ENCODE measurements at places on chromosomes 2 and 18.

DNA sequence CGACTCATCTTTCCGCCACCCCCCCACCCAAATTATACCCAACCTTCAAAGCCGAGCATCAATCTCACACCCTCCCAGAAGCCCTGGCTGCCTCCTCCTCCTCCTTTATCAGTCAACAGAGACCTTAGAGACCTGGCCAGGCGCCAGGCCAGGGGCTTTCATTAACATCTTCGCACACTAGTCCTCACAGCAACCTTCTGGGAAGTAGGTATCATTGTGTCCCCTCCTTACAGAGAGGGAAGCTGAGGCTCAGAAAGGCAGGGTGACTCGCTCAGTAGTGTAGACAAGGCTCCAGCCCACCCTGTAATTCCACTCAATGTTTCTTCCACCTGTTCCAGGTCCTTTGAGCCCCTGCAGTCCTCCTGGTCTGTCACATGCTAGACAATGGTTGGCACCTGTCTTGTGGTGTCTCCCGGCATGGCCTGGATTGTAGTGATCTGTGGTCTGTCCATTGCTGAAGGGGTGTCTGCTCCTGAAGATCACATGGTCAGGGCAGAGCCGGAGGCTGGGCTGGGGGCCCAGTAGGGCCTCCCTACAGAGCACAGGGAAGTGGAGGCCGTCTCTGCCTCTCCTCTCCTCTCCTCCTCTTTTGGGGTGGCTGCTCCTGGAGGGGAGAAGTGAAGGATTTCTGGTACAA is 36.0 kb downstream of the KLHL29 start:
- DNase-seq: peak; percentile 29
- peaks cover 15% of the 10 kb centered on the region for H3K4me1 ChIP-seq
- H3K27me3 ChIP-seq: no peaks in the 10 kb centered on the region
- H3K27ac ChIP-seq: no peak overlapping the region
- H3K36me3 ChIP-seq: no peaks in the 10 kb centered on the region

GRCh38 chr2:219087361-219087760 is 26.6 kb upstream of the IHH start:
- H3K27me3 ChIP-seq: peaks cover 13% of the 10 kb centered on the region
- H3K27ac ChIP-seq: no peak overlapping the region
- no peaks in the 10 kb centered on the region for H3K4me1 ChIP-seq
- no peak for DNase-seq
- H3K4me3 ChIP-seq: no peak overlapping the region

DNA sequence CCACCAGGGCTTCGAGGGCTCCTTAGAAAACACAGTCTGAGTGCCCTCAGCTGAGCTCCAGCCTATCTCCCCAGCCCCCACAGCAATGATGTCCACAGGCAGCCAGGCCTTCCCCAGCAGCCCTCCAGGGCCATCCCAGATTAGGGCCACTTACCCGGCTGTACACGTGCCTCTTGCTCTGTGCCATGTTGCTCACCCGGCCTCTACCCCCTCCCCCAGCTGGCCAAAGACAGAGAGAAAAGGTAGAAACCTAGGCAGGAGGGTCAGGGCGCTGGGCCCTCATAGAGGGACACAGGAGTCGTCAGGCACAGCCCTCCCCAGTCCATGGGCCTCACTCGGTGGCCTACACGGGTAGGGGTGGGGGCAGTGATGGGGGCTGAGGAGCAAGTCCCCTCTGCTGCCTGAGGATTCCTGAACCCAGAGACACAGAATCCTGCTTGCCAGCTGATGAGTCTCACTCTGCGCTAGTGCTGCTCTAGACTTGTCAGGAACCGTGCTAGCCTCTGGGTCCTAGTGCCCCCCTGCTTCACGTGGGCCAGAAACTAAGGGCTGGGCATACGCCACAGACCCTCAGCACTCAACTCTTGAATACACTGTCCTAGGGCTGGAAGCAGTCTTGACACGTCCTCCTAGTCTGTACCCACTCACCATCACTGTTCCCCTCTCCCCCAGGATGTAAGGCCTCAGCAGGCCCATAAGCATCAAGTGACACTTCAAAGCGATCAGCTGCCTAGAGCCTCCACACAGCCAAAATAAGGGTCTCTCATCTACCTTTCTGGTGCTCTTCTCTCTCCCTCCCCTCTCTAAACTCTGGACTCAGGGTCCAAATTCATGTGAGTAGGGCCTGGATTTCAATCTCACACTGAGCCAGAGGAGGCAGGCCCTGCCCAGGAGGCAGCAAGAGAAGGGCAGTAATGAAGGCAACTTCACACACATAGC is at the start of gene DCTN1:
TSS of gene DCTN1 (minus strand) at position 461 of the 939 bp plus-strand sequence. CDS start at position 187, 274 bp downstream.
- peaks cover 12% of the 10 kb centered on the region for H3K4me1 ChIP-seq
- peak within 1 kb of the TSS; percentile 49 for H3K4me3 ChIP-seq
- no peaks in the 10 kb centered on the region for H3K36me3 ChIP-seq
- DNase-seq: no peak
- no peaks in the 10 kb centered on the region for H3K27me3 ChIP-seq

DNA sequence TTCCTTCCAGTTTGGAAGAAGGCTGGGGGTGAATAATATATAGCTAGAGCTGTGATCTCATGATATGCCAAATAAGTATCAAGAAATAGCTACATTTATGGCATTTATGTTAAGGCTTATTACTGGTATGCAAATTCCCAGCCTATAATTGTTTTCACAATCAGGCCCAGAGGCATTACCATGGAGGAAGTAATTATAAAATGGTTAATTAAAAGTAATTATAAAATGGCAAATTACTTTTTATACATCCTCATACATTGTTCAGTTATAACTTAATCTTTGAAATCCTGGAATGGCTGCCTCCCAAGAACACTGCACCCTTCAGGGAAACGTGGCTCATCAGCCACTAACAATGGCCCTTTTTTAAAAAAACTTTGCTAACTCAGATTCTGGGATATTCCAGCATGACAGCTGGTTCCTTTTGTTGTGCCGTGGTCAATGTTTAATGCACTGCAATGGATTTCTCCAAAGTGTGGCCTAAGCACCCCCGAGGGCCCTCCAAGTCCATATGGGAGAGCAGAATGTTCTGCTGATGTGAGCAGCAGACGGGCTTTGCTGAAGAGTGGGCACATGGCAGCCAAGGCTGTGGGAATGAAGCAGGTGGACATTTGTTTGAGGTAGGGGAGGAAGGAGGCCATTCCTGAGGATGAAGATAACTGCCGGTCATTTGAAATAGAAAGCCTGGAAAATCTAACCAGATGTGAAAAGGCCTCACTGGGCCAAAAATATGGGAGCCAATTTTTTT is 483.5 kb upstream of the GCFC2 start:
- peaks cover 2% of the 10 kb centered on the region for H3K27me3 ChIP-seq
- no peak overlapping the region for H3K27ac ChIP-seq
- no peak overlapping the region for H3K4me3 ChIP-seq
- H3K36me3 ChIP-seq: no peaks in the 10 kb centered on the region

- H3K27ac ChIP-seq: no peak overlapping the region
- H3K36me3 ChIP-seq: peaks cover 14% of the 10 kb centered on the region
- H3K4me1 ChIP-seq: peaks cover 31% of the 10 kb centered on the region
- H3K27me3 ChIP-seq: no peaks in the 10 kb centered on the region
- peak; percentile 79 for DNase-seq
- no peak overlapping the region for H3K4me3 ChIP-seq
Measured at GRCh38 chr18:31722369-31722957, 38.1 kb upstream of the B4GALT6 start.

GRCh38 chr2:9971105-9971818 is 19.8 kb downstream of the GRHL1 start:
- H3K36me3 ChIP-seq: peaks cover 4% of the 10 kb centered on the region
- H3K27me3 ChIP-seq: no peaks in the 10 kb centered on the region
- DNase-seq: no peak

GRCh38 chr2:46387886-46388515 is 90.8 kb downstream of the EPAS1 start:
- no peaks in the 10 kb centered on the region for H3K4me1 ChIP-seq
- H3K36me3 ChIP-seq: no peaks in the 10 kb centered on the region
- H3K4me3 ChIP-seq: no peak overlapping the region
- peaks cover 20% of the 10 kb centered on the region for H3K27me3 ChIP-seq

DNA sequence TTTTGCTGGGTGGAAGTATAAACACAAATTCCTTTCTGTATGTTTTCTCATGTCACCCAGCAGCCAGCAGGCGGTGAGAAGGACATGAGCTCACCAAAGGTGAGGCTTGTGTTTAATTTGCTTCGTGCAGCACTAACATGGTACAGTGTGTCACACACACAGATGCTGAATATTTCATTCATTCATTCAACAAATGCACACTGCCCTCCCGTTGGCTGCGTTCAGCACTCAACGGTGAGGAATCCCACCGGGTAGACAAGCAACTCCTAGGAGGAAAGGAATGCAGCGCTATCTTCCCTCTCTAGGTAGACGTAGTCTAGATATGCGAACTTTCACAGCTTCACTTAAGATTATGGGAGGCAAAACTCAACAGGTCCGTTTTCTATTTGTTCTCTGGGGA is 85.1 kb downstream of the LONRF2 start:
- H3K27ac ChIP-seq: no peak overlapping the region
- H3K4me3 ChIP-seq: no peak overlapping the region
- peaks cover 9% of the 10 kb centered on the region for H3K27me3 ChIP-seq
- no peak for DNase-seq
- peaks cover 35% of the 10 kb centered on the region for H3K4me1 ChIP-seq

DNA sequence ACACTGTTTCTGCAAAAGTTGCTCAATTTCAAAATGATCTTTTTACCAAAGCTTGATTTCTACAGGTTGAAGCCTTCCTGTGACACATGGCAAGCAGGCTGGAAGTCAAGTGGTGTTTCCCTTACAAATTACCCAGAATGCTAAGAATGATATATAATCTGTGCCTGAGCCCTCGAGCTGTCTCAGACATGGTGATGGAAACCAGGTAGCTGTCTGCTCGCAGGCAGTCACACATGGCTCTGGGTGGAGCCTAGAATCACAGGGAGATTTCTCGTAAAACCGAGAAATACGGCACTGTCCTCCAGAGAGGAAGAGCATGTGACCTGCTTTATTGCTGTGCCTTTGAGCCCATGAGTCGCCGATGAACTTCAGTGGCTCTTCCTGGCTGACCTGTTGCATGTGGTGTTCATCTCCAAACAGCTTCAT is 392.9 kb downstream of the ZNF521 start:
- H3K4me3 ChIP-seq: no peak overlapping the region
- H3K27ac ChIP-seq: no peak overlapping the region
- peaks cover 13% of the 10 kb centered on the region for H3K4me1 ChIP-seq
- no peak for DNase-seq
- H3K27me3 ChIP-seq: peaks cover 73% of the 10 kb centered on the region

- H3K4me1 ChIP-seq: peaks cover 8% of the 10 kb centered on the region
- no peaks in the 10 kb centered on the region for H3K27me3 ChIP-seq
- H3K36me3 ChIP-seq: peaks cover 8% of the 10 kb centered on the region
- no peak overlapping the region for H3K4me3 ChIP-seq
Measured at GRCh38 chr2:15906778-15907177, 33.6 kb upstream of the MYCN start.

DNA sequence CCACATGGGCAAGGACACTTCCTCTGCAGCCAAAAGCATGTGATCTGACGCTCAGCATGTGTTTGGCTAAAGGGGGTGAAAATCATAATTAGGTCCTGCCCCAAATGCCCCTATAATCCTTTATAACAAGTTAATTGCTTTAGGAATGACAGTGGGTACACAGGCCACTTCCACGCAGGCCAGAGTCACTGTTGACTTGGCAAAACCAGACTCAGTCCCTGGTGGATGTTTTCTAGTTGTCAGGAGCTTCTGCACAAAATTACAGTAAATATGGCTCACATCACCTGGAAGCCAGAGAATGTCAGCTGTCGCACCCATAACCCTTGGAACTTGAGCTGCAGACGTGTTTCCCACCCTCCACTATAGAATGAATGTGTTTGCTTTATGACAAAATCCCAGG is 13.3 kb upstream of the PXDN start:
- peaks cover 2% of the 10 kb centered on the region for H3K27me3 ChIP-seq
- no peak overlapping the region for H3K27ac ChIP-seq
- peaks cover 20% of the 10 kb centered on the region for H3K4me1 ChIP-seq
- no peak overlapping the region for H3K4me3 ChIP-seq
- DNase-seq: no peak
- peaks cover 4% of the 10 kb centered on the region for H3K36me3 ChIP-seq
